ENCODE measurements at places on chromosomes 4 and X.

GRCh38 chrX:16664074-16664473, 14.1 kb downstream of the S100G start:
- no peak for DNase-seq

- DNase-seq, result no peak
Measured at GRCh38 chrX:71671043-71671780, 3.9 kb downstream of the LOC101059915 start.

GRCh38 chr4:72977936-72978485, 91.5 kb downstream of the COX18 start:
- DNase-seq, result no peak

DNA sequence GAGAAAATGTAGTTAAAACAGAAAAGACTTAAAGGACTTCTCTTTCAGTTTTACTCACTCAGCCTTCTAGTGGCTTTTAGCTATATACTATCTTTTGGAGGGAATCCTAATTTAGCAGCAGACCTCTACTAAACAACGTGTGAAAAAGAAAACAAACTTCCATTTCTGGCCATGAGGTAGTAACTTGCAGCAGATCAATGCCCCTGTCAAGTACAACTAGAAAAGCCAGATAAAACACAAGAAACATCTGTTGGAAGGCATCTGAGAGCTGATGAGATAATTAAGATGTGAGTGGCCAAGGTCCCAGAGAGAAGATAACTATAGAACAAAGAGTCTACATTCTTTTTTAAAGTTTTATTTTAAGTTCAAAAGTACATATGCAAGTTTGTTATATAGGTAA, 101.7 kb downstream of the CORIN start:
- DNase-seq, result no peak

DNA sequence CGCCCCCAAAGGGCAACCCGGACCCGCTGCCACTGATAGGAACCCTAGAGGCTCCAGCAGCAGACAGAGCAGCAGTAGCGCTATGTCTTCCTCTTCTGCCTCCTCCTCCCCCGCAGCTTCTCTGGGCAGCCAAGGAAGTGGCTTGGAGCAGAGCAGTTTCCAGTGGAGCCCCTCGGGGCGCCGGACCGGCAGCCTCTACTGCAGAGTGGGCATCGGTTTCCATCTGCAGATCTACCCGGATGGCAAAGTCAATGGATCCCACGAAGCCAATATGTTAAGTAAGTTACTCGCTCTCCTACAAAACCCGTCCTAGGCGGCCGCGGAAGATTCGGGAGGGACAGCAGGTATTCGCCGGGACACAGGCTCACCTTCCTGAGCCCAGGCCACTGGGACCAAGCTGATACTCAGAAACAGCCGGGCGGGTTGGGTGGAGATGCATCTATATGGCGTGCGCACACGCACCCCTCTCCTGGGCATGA, 477 bp downstream of the FGF5 start:
- DNase-seq, result no peak

- DNase-seq, result no peak
Measured at GRCh38 chr4:6875431-6875831, 34.2 kb upstream of the TBC1D14 start.

DNA sequence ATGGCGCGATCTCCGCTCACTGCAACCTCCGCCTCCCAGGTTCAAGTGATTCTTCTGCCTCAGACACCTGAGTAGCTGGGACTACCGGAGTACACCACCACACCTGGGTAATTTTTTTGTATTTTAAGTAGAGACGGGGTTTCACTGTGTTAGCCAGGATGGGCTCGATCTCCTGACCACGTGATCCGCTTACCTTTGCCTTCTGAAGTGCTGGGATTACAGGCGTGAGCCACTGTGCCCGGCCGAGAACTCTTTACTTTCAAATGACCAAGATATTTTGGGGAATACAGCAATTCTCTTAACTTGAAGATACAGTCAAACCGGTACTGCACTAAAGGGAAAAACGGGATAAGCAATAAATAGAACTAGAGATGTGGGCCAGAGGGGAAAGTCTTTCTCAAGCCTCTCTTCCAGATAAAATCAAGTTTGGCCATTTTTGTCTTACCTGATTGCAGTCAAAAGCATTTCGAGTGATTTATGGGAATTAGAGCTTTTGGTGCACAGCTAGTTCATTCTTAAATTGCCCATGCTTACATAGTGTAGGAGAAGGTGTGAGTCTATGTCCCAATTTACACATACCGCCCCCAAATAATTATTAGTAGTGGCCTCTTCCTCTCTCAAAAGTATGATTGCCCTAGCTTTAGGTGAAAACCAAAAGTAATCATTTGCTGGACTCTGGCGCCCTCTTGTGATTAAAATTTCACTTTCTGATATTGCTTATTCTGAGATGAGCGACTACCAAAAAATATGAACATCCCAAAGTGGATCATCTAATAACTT, 53.2 kb upstream of the ABCG2 start:
- peak; percentile 10 for DNase-seq

- no peak for DNase-seq
Measured at GRCh38 chr4:27836523-27836922, 975.9 kb downstream of the STIM2 start.

DNA sequence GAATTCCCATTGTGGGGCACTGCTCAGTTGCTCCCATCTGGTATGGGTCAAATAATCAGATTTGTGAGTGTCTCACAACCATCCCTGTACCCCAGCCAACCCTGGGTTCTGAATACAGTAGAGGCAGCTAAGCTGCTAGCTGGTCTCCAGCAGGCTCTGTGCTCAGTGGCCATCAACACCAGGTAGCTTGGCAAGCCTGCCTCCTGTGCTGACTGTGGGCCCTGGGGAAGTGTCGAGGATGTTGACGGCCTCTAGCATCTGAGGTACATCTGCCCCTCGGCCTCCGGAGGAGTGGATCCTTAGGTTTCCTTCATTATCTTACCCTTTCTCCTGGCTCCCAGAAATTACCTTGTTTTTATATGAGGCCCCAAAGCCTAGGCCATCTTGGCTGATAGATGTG, 13.3 kb downstream of the RNF4 start:
- DNase-seq, result no peak

DNA sequence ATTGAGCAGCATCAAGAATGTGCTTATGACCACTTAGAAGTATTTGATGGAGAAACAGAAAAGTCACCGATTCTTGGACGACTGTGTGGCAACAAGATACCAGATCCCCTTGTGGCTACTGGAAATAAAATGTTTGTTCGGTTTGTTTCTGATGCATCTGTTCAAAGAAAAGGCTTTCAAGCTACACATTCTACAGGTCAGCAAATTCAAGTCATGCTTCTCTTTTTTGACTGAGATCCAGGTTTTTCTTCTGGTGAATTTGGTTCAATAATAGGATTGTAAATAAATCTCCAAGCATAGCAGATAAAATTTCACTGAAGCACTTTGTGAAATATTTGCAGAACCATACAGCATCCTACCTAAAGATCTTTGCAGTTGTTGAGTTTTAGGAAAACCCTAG, 218.1 kb downstream of the TLL1 start:
- no peak for DNase-seq

DNA sequence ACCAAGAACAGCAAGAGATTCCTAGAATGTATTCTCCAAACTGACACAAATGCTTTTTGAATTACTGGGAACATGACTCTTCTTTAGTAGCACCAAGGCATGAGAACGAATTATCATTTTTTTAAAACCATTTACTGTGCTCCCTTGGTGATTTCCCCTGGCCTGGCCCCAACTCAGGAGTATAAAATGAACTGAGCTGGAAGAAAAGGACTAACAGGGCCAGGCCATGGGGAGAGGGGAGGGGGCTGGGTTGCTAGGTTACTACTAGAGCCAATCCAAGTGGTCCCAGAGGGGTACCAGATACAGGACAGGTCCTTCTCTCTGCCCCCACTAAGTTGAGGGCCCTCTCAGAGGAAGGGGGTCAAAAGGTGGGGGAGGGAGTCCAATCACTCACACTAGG, 23.1 kb downstream of the SASH3 start:
- DNase-seq, result no peak

- DNase-seq, result no peak
Measured at GRCh38 chr4:8788174-8788573, 83.5 kb downstream of the HMX1 start.

GRCh38 chrX:1355131-1356046, 18.8 kb downstream of the IL3RA start:
- DNase-seq, result no peak

DNA sequence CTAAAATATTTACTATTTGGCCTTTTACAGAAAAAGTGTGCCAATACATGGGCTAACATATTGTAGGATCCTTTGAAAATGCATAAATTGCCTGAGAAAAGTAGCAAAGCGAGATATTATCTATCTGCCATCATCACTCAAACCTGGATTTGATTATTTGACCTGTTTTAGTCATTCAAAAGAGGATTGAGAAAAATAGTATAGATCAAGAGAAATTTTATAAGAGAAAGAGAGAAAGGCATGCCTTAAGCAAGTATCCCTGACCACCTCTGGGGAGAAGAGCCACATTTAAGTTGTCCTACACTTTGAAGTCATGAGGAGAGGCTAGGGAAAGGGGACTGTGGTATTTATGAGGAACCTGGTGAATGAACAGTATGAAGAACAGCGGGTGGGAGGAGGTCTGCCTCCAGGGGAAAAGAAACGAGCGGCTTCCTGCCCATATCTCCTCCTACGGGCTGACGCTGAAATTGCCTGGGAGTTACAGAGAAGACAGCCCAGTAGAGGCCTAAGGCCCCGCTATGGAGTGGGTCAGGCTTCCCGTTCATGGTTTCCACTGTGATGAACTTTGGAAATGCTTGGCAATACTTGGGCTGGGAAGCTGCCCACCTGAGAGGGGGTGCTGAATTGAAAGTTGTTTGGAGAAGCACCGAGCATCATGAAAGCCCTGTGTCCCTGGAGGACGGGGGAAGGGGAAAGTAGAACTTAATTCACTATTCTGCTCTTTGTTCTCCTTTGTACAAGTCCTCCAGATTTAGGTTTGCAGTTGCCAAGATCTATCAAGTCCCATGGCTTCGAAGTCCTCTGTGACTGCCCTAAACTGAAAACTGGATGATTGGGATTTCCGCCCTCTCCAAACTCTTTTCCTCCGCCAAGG, 106.9 kb upstream of the ACSL4 start:
- no peak for DNase-seq

- no peak for DNase-seq
Measured at GRCh38 chr4:110270492-110271197, 72.2 kb upstream of the ELOVL6 start.

DNA sequence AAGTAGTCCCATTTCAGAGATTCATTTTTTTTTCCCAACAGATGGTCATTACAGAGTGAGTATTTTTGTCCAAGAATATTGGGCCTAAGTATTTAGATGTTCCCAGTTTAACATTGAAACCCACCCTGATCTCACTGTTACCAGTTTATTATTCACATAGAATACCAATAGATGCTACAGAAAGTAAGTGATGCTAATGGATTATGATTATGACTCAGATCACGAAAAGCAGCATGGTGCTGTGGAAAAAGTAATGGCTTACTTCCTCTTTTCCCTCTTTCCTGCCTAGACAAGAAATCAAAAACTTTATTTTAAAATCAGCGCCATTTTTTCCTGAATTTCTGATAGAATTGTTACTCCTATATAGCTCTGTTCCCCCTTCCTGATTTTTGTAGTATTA, 51.9 kb downstream of the GSPT2 start:
- no peak for DNase-seq

DNA sequence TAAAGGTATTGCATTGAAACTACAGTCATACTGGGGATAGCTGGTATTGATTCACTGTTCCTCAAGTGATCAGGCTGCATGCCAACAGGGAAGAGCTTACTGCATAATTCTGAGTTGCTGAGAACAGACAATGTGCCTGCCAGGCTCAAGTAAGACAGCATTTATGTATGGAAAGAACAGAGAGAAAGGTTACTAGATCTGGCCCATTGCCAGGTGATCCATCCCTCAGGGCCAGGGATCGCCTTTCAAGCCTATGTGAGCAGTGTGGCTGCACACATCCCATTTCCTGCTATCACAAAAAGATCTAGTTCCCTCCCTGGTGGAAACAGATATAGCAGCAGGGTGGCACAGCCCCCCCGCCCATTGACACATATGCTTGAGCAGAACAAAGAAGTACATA, 254.0 kb downstream of the TMA16 start:
- no peak for DNase-seq

GRCh38 chr4:17517664-17518063, 2.7 kb downstream of the CLRN2 start:
- DNase-seq, result no peak

GRCh38 chrX:134717698-134718097, 59.4 kb upstream of the PLAC1 start:
- no peak for DNase-seq

- no peak for DNase-seq
Measured at GRCh38 chr4:152148057-152148456, 387.2 kb upstream of the GATB start.

DNA sequence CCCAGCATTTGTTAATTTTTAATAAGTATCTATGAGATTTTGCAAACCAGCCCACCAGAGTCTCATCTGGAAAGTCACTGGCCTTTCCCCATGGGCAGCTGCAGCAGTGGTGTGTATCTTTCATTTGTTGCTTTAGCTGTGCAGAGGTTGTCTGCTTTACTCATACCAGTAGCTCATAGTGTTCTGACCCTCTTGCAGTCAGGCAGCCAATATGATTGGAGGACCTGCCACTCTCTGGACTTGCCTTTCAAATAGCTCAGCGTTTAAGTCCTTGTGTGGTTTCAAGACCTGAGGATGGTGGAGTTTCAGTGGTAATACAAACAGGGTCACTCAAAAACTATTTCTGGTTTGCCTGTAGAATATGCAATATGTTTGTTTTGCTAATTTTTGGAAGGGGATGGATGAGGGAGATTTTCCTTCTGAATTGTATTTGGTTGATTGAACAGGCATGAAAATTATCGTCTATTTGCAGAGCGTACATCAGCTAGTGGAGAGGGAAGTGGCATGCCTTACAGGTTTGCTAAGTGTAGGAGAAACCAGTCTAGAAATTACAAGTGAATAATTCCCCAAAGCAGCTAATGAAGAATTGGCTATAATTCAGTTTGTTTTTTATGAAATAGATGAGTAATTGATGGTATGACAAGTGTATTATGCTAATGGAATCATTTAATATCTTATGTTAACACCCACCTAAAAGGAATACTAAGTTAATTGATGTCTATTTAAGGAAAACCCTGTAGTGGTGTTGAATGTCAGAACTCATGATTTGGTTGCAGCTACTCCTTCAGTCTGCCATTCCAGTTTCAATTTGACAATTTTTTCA, 8.9 kb downstream of the POLA1 start:
- DNase-seq, result no peak

- DNase-seq, result no peak
Measured at GRCh38 chr4:111689214-111689613, 456.0 kb upstream of the FAM241A start.

DNA sequence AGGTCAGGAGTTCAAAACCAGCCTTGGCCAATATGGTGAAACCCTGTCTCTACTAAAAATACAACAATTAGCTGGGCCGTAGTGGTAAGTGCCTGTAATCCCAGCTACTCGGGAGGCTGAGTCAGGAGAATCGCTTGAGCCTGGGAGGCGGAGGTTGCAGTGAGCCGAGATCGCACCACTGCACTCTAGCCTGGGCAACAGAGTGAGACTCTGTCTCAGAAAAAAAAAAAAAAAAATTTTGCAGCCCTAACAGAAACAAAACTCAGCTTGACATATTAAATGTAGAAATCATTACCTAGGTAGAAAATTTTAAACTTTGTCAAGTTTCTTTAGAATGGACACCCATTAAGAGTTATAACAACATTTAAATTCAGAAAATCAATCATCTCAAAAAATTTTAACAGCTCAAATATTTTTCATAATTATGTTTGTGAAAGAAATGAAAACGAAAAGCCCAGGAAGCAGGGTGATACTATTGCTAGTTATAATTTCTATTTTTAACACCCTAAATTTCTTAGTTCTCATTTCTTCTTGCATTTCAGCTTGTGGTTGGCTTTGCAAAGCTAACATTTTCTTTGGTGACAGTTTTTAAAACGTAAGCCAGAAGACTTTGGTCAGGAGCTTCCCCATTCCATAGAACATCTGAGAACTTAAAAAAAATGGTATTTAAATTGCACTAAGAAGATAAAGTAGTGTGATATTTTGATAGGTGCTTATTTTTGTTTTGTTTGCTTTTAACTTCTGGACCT, 33.3 kb upstream of the RBBP7 start:
- no peak for DNase-seq

All from stimulated activated CD8-positive, alpha-beta memory T cell treated with anti-CD3 and anti-CD28 coated beads, Interleukin-7, amount 100 ng/mL, for 1 hour (primary cell).